ENCODE measurements at places on chromosomes 7 and 10.

- DNase-seq: no peak
These were observed 216.9 kb downstream of the POLR1F start for GRCh38 chr7:19491821-19492452.

- DNase-seq: no peak
These were observed 52.3 kb upstream of the TMEM229A start for GRCh38 chr7:124085179-124085578.

DNA sequence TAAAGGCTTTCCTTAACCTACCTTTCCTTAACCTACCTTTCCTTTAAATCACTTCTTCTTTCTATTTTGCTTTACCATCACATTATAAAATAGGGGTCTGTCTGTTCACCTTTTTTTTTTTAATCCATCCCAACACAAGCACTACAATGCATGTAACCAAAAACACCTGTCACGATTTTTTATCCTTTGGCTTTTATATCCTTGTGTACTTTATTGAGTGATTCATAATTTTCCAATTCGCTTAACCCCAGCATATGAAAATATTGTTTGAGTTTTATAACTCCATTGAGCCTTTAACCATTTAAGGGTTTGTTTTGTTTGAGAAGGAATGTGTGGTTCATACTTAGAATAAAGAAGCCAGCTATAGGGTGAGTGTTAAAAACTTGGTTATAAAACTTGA lies 132.2 kb downstream of the CHRM2 start:
- DNase-seq: no peak

GRCh38 chr7:44280636-44280992 lies 44.8 kb downstream of the CAMK2B start:
- no peak for DNase-seq

DNA sequence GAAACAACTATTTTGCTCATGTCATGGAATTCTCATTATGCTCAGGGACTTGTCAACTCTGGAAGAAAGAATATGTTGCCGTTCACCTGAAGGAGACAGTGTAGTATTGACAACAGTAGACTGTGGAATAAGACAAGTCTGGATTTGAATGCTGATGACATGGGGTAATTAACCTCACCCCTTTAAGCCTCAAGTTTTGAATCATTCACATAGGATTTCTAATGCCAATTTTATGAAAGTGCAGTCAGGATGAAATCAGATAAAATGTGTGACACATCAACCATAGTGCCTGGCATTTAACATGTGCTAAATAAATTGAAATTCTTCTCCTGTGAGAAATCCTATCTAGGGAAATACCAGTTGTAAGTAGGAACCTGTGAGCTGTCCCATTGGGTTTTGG lies 305.8 kb downstream of the KIF20B start:
- DNase-seq: no peak

DNA sequence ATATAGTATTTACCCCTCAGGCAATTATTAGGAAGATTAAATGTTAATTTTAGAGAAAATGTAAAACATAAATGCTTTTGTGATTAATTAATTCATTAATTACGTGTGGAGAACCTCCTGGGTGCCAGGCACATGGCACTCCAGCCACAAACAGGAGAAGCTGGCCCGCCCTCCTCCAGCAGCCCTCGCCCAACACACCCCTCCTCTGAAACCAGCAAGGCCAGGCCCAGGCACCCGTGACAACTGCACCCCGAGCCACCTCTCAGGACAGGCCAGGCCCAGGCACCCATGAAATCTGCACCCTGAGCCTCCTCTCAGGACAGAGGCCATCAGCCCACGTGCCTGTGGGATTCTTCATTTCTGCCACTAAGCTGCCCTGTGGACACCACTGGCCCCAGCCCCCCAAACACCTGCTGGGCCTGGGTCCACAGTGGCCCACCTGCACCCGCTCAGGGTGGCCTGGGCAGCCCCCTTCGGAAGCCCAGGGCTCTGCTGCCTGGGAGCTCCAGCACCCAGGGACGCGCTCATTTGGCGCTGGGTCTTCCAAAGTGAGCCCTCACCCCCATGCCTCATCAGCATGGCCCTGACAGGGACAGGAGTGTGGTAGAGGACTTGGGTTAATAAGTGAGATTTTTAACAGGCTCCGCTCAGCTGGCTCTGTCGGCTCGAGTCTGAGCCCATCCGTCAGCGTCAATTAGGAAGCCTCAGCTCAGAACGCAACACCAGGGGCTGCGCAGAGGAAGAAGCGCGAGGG lies 482.1 kb downstream of the DNAJB6 start:
- DNase-seq: no peak

GRCh38 chr10:4532976-4533375 lies 293.0 kb upstream of the AKR1E2 start:
- DNase-seq: no peak

- no peak for DNase-seq
These were observed 154.2 kb downstream of the EGFR start for GRCh38 chr7:55172881-55173609.

DNA sequence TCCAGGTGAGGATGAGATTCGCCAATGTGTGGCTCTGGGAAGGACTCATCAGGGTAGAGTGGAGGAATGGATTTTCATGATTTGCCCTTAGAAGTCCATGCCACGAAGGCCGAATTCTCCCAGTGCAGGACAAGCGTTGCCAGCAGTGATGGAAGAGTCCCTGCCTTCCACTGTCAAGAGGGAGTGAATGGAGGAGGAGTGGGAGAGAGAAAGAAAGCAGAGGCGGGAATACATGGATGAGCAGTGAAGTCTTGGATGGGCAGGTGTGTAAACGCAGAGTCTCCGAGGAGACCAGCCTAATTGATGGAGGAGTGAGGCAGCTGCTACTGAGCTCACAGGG lies 419.2 kb downstream of the GLRX3 start:
- DNase-seq: no peak

- no peak for DNase-seq
These were observed 7.8 kb downstream of the FBXW4 start for GRCh38 chr10:101687071-101687658.

- no peak for DNase-seq
These were observed 40.9 kb upstream of the ELAPOR2 start for GRCh38 chr7:87100326-87100725.

DNA sequence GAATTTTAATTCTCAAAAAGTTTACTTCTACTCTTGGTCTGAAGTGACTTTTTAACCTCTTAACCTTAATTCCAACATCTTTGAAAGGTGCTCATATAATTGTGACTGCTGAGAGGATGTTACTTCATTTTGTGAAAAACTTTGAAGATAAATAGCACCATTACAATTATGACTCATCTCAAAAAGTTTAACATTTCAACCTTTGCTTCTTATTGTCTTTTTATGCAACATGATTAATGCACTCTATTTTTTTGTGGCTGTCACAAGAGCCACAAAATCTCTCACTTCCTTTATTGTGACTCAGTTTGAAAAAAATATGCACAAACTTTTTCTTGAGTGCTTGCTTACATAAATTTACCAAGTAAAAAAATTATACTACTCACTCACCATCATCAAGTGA lies 383.1 kb downstream of the LRRTM3 start:
- no peak for DNase-seq

- no peak for DNase-seq
These were observed 40.1 kb downstream of the IQUB start for GRCh38 chr7:123494193-123494796.

DNA sequence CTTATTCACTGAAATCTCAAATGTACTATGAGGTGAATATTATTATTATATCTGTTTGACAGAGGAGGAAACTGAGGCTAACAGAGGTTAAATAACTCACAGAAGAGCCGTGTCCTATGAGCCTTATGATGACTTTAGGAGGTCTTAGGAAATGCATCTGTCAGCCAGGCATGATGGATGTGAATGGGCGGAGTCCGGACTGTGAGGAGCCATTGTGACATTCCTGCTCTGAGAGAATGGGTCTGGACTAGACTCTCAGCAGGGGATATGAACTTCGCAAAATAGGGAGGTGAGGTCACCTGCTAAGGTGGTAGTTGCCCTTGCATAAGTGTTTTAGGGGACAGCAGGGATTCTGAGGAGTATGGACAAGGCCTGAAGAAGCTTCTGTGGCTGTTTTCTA lies 153.6 kb downstream of the TMEM178B start:
- no peak for DNase-seq

DNA sequence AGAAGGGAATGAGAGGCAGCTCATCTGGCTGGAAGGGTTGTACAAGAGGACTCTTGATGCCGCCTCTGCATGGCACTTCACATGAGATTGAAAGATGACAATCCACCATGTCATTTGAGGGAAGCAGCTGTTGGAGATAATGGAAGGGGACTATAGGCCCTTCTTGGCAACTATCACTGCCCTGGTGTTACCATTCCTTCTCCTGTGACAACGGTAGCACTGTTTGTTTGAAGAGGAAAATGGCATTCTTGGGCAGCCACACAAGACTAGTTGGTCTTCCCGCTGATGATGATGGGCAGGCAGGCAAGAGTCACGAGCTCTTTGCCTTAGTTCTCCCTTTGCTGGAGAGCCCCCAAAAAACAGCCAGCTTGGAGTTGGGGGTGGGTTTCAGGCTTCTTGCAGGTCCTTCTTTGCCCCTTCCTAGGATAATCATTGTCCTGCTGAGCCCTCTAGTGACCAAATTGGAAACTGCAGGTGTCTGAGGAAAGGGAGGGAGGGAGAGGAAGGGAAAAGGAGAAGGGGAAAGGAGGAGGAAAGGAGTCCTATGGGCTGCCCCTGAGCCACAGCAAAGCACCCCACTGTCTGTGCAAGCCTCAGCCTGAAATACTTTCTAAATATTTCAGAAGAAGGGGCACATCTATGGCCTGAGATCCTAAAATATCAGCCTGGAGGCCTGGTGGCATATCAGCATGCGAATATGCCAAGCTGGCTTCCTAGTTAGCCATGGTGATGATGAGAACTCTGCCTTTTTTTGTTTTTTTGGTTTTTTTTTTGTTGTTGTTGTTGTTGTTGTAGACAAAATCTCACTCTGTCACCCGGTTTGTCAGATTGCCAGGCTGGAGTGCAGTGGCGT lies 165.6 kb upstream of the KMT2E start:
- no peak for DNase-seq

GRCh38 chr7:5667391-5667790 lies 114.1 kb downstream of the RNF216 start:
- no peak for DNase-seq

DNA sequence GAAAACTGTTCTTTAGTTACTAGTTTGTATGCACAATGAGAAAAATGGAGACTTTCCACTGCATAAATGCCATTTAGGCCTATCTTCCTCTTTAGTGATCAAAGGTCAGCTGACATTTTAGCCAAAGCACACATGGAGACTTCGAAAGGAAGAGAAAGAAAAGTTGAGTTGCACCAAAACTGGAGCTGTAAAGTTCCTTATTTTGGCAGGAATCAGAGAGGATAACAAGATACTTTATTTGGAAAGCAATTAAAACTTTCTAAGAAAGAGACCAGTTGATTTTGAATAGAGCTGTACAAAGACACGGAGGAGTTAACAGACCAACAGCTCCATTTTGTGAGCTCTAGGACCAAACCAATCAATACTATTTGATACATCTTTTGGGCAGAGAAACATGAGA lies 14.2 kb downstream of the ENTPD7 start:
- DNase-seq: no peak

DNA sequence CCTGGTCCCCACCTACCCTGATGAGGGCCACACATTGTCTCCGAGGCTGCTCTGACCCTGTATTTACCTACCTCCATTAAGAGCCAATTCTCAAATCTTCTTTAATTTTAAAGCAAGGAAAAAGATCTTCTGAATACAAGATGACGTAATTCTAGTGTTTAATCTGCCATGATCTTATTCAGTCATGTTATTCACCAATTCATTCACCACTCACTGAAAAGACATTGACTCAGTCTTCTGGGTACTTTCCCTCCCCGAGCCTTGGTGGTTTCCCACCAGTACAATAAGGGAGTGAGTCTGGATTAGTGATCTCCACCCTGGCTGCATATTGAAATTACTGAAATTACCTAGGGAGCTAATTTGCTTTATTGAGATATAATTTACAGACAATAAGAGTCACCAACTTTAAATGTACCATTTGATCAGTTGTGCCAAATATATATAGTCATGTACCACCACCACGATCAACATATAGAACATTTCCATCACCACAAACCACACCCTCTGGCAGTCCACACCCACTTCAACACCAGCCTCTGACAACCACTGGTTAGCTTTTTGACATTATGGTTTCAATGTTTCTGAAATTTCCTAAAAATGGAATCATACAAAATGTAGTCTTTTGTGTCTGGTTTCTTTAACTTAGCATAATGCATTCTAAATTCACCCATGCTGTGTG lies 117.5 kb upstream of the UNC5B start:
- no peak for DNase-seq

DNA sequence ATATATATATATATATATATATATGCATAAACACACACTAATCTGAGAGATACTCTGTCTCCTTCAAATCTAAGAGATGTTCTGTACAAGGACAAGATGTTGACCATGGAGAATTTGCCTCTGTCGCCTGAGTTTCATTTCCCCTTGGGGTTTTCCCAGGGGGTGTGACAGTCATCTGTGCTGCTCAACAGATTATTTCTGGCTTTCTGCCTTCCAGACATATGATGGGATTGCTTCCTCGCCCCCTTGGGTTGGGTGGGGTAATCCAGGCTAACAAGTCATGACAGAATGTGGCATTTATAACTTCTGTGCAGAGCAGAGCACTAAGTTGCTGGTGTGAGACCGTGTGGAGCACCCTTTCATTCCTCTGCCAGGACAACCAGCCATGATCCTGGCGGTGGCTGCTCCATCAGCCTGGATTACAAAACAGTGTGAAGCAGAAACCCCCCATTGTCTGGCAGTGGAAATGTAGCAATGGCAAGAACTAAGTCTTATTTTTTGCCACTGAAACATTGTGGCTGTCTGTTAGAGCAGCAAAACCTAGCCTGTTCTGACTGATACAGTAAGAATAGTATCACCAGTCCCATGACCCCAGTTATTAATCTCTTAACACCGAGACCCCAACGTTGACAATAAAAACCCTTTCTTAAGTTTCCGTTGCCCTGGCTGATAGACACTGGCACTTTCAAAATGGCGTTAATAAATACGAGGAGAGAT lies 13.7 kb upstream of the USP6NL start:
- no peak for DNase-seq

- DNase-seq: no peak
These were observed 17.2 kb downstream of the PPP3CB start for GRCh38 chr10:73478636-73479035.

GRCh38 chr10:52064084-52064845 lies 249.8 kb upstream of the DKK1 start:
- DNase-seq: no peak

GRCh38 chr7:151384352-151384697 lies 25.5 kb downstream of the WDR86 start:
- no peak for DNase-seq

- DNase-seq: no peak
These were observed 8.2 kb downstream of the CCDC7 start for GRCh38 chr10:32454148-32454547.

DNA sequence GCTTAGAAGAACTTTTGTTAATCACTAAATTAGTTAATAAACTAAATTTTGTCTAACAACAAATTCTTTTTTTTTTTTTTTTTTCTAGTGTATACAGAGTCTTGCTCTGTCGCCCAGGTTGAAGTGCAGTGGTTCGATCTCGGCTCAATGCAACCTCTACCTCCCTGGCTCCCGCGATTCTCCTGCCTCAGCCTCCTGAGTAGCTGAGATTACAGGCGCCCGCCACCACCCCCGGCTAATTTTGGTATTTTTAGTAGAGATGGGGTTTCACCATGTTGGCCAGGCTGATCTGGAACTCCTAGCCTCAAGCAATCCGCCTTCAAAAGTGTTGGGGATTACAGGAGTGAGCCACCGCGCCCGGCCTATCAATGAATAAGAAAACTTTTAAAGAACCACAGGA lies 1.1 kb upstream of the IQUB start:
- DNase-seq: no peak

GRCh38 chr7:115059321-115059720 lies 137.4 kb downstream of the MDFIC start:
- DNase-seq: no peak
